NCI-H2081 treated with DMSO at 0.1 percent for 48 hours (cell line): ENCODE measurements at places on chromosomes 11 and 22.

DNA sequence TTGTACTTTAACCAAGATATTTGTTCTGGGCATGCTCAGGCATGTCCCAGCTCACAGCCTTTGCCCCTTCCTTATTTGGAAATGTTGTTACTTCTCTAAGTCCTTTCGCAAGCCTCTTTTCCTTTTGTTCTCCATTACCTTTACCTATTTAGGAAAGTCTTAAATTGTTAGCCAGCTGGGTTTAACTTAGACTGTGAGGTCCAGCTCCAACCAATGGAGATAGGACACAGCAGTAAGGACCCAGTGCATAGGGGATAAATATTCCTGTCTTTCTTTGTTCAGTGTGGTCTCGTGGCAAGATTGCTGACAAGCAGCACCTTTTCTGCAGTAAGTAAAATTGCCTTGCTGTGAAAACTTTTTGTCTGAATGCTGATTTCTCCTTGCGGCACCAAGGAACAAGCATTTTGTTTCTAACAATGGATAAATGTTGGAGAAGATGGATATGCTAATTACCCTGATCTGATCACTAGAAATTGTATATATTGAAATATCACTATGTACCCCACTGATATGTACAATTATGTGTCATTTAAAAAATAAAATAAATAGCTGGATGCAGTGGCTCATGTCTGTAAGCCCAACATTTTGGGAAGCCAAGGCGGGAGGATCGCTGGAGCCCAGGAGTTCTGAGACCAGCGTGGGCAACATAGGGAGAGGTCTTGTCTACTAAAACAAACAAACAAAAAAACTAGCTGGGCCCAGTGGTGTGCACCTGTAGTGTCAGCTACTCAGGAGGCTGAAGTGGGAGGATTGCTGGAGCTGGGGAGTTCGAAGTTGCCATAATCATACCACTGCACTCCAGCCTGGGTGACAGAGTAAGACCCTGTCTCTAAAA, 31.9 kb upstream of the FTH1 start:
- DNase-seq, result no peak

GRCh38 chr11:102810950-102811660, 13.1 kb upstream of the MMP1 start:
- DNase-seq, result no peak

DNA sequence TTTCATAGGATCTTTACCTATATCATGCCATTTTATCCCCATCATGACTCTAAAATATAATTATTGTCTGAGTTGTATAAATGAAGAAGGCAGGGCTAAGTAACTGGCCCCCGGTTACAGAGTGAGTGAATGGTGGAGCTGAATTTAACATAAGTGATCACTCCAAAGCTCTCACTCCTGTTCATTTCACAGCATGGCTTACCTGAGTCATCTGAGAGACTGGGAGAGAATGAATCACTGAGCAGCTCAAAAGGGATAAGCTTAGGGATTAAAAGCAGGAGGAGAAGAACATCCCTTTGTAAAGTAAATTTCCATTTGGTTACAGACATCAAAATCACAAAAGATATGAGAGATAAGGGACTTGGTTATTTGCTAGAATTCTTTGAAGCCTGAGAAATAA, 294.0 kb upstream of the CTSC start:
- DNase-seq, result no peak

DNA sequence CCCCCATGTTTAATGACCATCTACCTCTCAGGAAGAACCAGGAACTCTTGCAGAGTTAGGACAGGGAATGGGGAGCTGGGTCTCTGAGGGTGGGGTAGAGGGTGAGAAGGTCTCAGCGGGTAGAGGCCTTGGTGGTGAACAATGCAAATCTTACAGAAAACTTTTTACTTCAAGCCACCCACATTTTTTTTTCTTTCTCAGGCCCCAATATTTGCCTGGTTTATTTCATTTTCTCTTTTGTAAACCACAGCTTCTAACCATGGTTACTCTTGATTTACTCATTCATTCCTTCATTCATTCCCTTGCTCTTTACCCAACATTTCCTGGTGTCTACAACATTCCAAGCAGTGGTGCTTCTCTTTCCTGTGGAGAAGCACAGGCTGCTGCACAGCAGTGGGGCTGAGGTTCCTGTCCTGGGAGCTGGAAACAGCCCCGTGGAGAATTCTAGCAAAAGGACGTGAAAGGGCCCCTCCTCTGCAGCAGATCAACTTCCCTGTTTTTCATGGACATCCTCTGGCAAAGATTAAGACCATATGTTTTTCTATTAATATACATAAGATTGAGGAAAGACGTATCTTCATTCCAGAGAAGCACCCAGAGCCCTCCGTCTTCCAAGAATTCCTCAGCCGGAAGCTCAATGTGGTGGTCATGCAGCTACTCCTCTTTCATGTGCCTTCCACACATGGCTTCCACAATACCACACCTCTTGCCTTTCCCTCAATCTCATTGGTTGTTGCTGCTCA, 224.4 kb upstream of the SESN3 start:
- DNase-seq, result no peak

GRCh38 chr11:20002312-20003216, 157.7 kb downstream of the DBX1 start:
- no peak for DNase-seq

- DNase-seq, result no peak
Observed at GRCh38 chr22:31139066-31139465, 1.2 kb downstream of the PLA2G3 start.

GRCh38 chr11:13784441-13784840, 116.0 kb downstream of the FAR1 start:
- DNase-seq, result no peak

DNA sequence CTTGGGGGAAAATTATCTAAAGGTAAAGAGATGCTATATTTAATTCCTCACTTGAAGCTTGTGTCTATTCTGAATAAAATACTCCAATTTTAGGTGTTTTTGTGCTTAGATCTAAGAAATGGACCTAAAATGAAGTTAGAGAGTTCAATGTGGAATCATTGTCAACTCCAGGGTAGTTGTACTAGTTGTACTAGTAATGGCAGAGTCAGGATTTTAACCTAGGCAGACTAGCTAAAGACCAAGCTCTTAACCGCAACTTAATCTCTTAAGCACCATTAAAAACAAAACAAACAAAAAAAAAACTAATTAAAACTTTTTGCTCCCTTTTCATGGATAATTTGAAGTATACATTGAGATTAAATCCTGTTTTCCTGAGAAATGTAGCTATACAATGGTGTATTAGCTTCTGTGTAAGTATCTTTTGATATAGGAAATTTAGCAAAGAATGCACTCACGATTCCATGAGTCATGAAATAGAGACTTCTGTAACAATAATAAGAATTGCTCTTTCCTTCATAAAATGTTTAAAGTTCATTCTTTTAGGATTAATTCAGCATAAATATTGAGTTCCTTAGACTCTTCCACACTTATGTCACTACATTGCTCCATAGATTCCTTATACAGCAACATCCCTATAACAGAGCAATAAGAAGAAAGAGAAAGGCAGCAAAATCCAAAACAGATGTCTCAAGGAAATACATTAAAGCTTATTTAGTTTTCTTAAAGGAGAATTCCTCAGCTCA, 26.5 kb upstream of the SOX6 start:
- no peak for DNase-seq

- DNase-seq, result no peak
Observed at GRCh38 chr11:37533087-37533486, 935.1 kb upstream of the RAG2 start.

DNA sequence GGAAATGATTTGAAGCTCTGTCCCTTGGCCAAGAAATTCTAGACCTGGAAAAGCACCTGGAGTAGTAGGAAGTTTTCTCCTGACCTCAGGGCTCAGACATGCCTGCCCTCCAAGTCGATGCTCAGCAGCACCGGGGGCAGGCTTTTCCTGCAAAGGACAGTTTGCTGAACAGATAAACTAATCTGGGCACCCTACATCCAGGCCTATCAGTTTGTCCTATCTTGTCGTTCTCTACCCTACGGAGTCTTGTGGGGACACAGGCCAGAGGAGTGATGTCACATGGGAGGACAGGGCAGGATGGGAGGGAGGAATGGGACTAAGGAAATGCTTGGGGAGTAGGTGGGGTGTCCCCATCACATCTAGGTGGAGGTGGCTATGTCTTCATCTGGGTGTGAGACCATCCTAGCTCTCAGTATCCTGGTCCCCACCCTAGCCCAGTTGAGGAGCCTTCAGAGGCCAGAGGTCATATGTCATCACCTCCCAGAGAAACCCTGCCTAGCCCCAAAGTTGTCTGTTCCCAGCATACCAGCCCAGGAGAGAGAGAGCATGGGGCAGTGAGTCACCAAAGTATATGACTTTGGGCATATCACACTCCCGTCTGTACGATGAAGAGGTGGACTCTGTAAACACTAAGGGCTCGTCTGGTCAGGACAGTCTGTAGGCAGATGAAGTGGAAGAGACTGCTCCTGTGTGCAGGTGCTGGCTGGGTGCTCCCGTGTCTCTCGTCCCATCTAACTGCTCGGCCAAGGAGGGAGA, 18.1 kb upstream of the FCHSD2 start:
- no peak for DNase-seq

GRCh38 chr11:19013181-19013857, 47.2 kb downstream of the MRGPRX2 start:
- DNase-seq, result no peak

DNA sequence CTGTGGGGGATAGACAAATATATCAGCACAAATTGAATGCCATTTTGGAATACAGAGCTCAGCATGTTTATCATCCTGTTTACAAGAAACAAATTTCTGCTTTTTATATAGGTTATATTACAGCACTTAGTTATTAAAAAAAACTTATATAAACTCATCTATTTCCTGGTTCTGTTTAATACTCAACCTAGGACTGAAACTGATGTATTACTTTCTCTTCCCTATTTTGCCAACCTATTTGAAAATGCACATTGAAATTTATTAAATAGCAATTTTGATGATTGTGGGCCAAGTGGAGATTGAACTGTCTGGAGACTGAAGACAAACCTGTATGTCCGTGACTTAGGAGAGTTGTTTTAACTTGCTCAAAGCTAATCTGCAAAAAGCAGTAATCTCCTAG, 288.3 kb upstream of the ANO3 start:
- no peak for DNase-seq

GRCh38 chr11:10488121-10488933, 33.3 kb downstream of the AMPD3 start:
- DNase-seq, result no peak

DNA sequence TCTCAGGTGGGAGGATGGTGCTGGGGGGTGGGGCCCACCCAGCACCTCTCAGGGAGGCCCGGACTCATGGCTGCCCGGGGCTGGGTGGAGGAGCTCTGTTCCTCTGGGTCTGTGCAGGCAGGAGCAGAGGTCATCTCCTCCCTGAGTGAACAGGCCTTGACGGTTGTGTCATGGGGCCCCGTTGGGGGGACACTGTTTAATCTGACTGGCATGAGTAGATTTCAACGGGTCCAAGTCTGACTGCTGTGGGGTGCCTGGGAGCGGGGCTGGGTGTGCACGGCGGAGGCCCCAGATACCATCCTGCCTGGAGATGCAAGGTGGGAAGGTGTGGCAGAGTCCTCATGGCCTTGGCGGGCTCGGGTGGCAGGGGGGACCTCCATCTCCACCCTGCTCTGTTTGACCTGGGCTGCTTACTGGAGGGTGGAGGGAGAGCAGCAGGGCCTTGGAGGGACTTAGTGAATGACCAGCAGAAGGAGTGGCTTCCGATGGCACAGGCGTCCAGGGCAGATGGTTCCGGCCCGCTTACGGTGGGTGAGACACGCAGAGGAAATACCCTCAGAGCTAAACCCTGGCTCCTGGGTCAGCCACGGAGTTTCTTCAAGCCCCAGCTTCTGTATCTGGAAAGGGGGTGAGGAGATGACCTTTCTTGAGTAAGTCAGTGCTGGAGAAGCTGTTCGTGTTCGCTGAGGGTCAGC, 48.7 kb downstream of the SMIM38 start:
- DNase-seq, result no peak

DNA sequence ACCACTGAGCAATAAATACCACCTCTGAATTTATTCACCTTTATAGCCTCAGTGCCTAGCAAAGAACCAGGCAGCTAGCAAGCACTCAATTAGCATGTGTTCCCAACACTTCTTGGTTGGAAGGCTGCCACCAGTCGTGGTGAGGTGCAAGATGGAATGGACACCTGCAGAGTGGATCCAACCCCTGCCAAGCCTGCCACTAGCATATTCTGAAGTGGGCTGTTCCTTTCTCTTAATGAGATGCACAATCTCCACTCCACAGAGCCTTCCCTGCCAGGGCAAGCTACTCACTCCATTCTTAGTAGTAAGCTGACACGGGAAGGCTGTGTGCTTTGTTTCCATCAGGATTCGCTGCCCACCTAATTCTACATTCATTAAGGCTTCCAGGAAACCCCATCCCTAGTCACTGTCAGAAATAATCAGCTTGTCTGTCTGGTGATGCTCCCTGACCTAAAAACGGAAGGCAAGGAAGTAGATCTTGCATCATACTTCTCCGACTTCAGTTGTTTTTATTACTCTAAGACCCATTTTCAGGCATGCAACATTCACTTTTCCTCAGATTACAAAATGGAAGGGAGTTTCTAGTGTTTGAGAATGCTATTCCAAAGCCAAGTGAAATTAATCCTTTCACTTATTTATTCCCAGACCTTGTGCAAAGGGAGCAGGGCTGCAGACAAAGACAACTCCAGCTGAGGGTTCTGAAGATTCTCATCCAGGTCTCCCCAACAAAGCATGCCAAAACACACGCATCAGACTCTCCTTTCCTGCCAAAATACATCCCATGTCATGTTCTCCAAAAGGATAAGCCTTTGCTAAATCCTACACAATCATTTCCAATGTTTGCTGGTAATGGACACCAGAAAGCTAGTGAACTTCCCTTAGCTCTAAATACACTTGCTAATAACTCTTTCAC, 128.0 kb downstream of the TENM4 start:
- peak; percentile 11 for DNase-seq

DNA sequence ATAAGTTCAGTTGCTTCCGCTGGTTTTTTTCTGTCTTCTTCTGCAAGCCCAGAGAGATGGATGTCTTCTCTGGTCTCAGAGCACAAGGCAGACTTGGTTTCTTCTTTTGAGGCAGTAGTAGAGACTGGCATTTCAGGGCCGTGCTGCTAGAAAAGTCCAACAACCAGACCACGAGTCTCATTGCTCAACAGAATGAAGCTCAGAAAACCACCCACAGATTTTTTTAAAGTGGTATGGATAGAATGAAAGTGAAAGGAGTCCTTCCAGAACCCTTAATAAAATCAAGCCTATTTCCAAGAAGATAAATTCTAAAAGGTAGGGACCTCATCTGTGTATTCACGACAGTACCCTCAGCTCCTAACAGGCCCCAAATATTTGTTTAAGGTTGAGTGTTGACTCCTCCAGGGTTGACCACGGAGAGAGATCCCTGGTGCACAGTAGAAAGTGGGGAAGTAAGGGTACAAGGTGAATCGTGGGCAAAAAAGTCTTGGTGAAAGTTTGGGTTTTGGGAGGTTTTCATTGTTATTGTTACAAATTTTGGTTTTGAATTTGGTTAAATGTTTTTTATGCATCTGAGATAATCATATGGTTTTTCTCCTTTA, 43.6 kb upstream of the DDX6 start:
- DNase-seq, result no peak

DNA sequence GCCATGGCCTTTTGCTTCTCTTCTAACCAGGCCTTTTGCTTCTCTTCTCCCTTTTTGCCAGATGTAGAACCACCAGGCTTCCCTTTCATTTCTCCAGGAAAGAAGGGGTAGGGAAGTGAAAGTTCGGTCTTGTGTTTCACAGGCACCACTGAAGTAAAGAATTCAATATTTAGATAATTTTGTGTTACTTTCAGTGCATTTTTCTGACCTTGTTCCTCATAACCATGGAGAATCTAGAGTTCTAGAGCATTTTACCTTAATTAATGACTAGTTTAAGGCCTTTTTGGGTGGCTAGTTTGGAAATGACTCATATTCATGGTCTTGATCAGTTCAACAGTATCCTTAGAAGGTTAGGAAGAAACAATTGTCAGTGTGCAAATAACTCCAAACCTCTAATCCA, 22.7 kb downstream of the GRAMD1B start:
- no peak for DNase-seq
